ENCODE measurements at places on chromosomes 6 and 20. TPM values are rescaled to one million over a fixed set of nuclear protein-coding genes. Genes with fewer than 3 reads are reported as not detected.

The WFDC5 gene
- total RNA-seq, result not detected

The ZNF343 gene
- 6.4 TPM for total RNA-seq

The ADGRB3 gene
- total RNA-seq, result 1.9 TPM

The CDH22 gene
- 0.31 TPM for total RNA-seq

The VIP gene
- total RNA-seq, result not detected

The HRH3 gene
- 5.2 TPM for total RNA-seq

The NTSR1 gene
- total RNA-seq, result 1.4 TPM

The SYCP2L gene
- total RNA-seq, result 11.0 TPM

The LTA gene
- total RNA-seq, result not detected

The SEL1L2 gene
- total RNA-seq, result not detected

The GLP1R gene
- total RNA-seq, result 3.7 TPM

The UTRN gene
- total RNA-seq, result 86.8 TPM

The ADA gene
- 12.7 TPM for total RNA-seq

The CST2 gene
- total RNA-seq, result not detected

The YTHDF1 gene
- 64.5 TPM for total RNA-seq

The RIMS4 gene
- total RNA-seq, result 39.7 TPM

The CD83 gene
- 10.9 TPM for total RNA-seq

The SLC25A27 gene
- total RNA-seq, result 16.2 TPM

The HLA-DQA2 gene
- not detected for total RNA-seq

The MYB gene
- total RNA-seq, result 10.4 TPM

The MDFI gene
- total RNA-seq, result 41.5 TPM

The RPP21 gene
- total RNA-seq, result 79.3 TPM

The SOBP gene
- 3.1 TPM for total RNA-seq

The DEF6 gene
- total RNA-seq, result 5.7 TPM

The RNF182 gene
- total RNA-seq, result 9.8 TPM

The ARID1B gene
- 72.2 TPM for total RNA-seq

The ENPP5 gene
- 13.0 TPM for total RNA-seq

The CPXM1 gene
- total RNA-seq, result 29.3 TPM

The PRRT1 gene
- not detected for total RNA-seq

The POFUT1 gene
- total RNA-seq, result 34.8 TPM

The RRBP1 gene
- 105 TPM for total RNA-seq

The B3GALT4 gene
- 1.0 TPM for total RNA-seq

The PRL gene
- total RNA-seq, result not detected
